ENCODE measurements at places on chromosomes 5 and 9.

DNA sequence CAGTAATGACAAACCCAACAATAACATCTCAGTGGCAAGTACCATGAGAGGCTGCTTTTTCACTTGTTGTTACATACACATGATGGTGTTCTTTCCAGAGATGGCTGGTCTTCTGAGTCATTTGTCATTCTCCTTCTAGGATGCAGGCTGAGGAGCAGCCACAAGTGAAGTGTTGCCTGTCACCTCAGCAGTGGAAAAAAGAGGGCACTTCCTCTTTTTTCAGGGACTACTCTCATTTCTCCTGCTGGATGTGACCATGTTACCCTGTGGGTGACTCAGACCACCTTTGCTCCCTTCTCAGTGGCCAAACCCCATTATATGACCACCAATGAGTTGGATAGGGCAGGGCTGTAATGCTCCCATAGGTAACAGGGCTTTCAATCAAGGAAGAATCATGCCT lies 587.0 kb upstream of the ADAMTS16 start:
- DNase-seq: no peak

GRCh38 chr9:127935765-127936221 lies 1.9 kb downstream of the DPM2 start:
- DNase-seq: no peak

DNA sequence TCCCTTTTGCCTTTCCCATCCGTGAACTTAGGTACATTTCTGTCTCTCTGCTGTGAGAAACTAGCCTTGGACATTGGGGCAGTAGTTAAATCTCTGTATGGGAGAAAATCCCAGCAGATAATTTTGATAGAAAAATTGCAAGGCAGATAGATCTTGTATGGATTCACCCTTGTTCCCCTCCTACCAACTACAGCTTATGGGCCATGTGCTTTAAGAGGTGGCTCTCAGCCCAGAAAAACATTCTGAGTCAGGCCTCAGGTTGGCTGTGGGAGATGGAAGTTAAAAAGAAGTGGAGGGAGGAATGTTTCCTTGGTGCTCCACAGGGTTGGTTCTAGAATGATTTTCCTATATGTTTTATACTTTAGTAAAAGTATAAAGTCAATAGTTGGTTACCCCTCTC lies 1.4 kb upstream of the KDM3B start:
- no peak for DNase-seq

DNA sequence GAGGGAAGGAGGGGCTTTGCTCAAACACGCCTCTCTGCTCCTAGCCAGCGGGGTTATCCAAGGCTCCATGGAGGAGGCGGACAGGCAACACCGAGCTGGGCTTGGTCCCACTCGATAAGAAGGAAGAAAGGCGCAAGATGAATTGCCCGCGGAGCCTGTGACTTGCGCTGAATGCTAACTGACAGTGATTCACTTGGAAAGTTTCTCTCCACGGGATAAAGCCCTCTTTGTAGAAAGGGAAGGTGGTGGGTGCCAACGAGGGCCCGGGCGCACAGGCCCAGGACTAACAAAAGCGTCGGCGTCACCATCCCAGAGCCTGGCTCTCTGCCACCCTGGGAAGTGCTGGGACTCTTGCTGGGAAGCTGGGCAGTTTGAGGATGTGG lies 76.0 kb downstream of the VAV2 start:
- DNase-seq: no peak

DNA sequence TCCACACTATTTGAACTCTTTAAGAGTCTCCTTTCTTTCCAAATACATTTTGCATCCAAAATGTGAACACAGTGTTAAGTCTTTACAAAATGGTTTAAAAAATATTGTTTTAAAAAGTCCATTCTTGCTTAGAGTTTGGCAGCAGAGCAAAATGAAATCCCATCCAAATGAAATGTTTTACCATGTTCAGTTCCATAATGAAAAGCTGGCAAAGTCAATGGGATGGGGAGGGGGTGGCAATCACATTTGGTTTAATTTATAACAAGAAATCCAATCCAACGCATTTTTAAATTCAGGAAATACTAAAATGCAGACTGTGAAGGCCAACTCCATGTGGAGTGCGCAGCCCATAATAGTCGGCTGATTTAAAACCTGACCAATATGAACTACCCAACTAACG lies 39.4 kb downstream of the MRPL36 start:
- DNase-seq: no peak

- no peak for DNase-seq
Observed at GRCh38 chr5:139919308-139919707, 123.7 kb downstream of the PSD2 start.

All from esophagus squamous epithelium (tissue), 5 donors.